Lower lobe of right lung (tissue), 2 donors: ENCODE measurements at places on chromosomes 7 and 10. TPM values are rescaled to one million over a fixed set of nuclear protein-coding genes. Genes with fewer than 3 reads are reported as not detected.

GRCh38 chr10:92886334-92886961 is 38.1 kb downstream of the EXOC6 start:
- no peak for DNase-seq

DNA sequence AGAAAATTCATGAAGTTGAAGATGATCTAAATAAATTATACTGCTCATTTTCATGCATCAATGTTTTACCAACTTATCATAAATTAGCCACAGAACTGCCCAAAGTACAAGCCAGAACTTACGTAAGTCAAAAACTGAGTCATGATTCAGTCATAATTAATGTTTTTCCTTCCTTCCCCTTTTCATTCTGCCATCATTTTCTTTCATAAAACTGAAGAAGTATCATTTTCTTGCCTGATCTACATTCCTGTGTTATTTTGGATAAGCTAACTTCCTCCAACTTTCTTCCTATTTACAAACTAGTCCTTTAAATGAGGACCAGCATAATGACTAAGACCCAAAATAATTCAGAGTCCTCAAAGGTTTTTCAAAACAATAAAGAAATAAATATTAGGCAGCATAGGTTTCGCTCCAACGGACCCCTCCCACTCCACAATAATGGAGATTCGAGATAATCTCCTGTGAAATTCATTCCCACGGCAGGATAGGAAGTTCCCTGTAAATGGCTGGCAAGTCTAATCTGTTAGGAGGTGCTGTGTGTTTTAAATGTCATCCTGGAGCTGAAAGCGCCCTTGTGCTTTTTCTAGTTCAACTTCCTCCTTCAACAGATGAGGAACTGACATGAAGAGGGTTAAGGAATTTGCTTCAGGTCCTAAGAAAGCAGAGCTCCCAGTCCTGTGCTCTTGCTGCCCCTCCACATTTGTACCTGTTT is 218.9 kb downstream of the DOCK4 start:
- no peak for DNase-seq

- no peak for DNase-seq
These were observed 608.8 kb downstream of the LRMDA start for GRCh38 chr10:76040107-76040829.

GRCh38 chr10:95247200-95247880 is 43.5 kb downstream of the PDLIM1 start:
- DNase-seq, result no peak

DNA sequence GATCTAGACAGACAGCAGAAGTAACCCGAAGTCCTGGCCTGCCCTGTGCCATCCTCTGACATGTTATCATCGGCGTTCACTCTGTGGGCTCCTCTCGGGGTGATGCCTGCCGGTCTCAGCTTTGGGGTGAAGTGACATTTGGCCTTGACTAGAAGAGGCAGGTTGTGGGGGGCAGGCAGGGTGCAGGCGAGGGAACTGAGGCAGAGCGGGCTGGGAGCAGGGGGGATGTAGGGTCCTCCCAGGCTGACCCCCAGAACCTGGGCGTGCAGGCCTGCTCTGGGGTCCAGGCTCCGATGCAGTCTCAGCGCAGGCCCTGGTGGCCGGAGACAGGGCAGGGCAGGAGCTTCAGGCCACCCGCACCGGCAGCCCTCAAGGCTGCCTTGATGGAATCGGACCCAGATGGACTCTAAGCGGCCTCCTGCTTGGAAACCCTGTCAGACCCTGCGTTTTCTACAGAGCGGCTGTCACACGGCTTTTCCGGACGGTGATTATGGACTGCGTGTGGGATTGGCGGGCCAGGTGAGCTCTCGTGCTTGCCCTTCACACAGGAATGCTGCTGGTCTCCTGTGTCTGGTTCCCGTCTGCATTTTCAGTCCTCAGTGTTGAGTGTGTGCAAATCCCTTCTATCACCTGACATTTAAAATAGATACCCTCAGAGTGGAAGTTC is 842 bp upstream of the JAKMIP3 start:
- no peak for DNase-seq

GRCh38 chr7:128783143-128783861 is 7.7 kb upstream of the OPN1SW start:
- no peak for DNase-seq

DNA sequence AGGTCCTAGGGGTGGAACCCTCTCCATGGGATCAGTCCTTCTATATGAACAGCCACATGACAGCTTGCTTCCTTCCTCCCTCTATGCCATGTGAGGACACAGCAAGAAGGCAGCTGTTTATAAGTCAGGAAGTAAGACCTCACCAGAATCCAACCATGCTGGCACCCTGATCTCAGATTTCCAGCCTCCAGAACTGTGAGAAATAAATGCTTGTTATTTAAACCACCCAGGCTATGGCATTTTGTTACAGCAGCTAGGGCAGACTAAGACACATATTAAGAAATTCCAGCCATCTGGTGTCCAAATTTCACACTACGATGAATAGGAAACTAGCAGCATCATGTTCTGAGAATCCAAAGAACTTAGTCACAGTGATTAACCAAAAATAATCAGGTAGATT is 140.1 kb downstream of the ZFAND4 start:
- no peak for DNase-seq

DNA sequence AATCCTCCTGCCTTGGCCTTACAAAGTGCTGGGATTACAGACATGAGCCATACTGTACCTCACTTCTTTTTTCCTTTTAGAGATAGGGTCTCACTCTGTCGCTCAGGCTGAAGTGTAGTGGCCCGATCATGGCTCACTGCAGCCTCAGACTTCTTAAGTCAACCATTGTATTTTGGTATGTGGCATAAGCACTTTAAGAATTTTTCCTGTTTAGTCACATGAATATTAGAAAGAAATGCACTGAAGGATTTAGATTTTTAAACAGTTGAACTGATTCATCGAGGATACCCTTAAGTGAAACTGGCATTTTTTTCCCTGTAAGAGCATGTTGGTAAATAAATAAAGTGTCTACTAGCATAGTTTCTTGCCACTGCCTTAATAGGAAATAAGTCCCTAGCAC is 319.3 kb upstream of the CACNA2D1 start:
- DNase-seq, result no peak

- DNase-seq, result no peak
These were observed 29.6 kb upstream of the INPP5A start for GRCh38 chr10:132507956-132508490.

- DNase-seq, result no peak
These were observed 89.4 kb downstream of the LRRTM3 start for GRCh38 chr10:67015225-67015624.

GRCh38 chr10:92657024-92657423 is 32.7 kb upstream of the HHEX start:
- DNase-seq, result no peak

DNA sequence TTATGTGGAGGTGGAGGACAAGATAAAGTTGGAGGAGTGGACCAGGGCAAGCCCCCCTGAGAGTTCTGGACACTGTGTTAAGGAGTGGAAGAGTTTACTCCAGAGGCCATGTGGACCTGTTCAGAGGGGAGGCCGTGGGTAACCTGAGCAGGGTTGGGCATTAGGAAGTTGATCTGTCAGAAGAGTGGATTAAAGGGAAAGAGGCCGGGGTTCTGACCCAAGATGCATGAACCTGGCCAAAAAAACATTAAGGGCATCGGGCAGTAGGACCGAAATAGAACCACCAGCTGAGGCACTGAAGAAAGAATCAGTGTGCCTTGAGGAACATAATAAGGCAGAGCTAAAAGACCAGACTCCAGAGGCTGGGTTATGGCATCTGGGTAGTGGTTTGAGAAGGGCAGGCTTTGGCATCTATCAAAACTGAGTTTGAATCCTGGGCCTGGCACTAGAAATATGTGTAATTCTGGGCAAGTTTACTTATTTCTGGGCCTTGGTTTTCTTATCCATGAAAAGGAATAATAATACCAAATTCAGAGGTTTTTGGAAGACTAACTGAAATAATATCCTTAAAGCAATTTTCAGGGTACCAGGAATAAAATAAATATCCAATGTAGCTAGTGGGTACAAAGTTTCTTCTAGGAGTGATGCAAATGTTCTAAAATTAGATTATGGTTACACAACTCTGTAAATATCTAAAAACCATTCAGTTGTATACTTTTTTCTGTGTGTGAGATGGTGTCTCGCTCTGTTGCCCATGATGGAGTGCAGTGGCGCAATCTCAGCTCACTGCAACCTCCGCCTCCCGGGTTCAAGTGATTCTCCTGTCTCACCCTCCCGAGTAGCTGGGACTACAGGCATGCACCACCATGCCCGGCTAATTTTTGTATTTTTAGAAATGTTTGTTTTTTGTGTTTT is 10.9 kb upstream of the FRAT1 start:
- DNase-seq, result no peak

DNA sequence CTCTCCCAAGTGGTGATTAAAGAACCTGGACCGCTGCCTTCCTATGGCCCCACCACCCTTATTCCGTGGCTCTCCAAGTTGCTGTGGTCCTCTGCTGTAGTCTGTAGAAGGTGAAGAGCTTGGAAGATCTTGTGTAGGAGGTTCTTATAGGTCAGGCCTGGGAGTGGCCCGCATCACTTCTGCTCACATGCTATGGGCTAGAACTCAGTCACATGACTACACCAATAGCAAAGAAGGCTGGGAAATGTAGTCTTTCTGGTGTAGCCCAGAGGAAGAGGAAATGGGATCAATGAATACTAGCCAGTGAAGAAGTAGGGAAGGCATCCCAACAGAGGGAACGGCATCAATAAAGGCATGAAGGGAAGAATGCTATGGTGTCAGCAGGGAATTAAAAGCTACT is 41.3 kb upstream of the AOAH start:
- peak; percentile 62 for DNase-seq

- no peak for DNase-seq
These were observed 121.2 kb downstream of the UBE2H start for GRCh38 chr7:129831424-129832058.

- DNase-seq, result no peak
These were observed 76.2 kb upstream of the SLC25A13 start for GRCh38 chr7:96397936-96398598.

DNA sequence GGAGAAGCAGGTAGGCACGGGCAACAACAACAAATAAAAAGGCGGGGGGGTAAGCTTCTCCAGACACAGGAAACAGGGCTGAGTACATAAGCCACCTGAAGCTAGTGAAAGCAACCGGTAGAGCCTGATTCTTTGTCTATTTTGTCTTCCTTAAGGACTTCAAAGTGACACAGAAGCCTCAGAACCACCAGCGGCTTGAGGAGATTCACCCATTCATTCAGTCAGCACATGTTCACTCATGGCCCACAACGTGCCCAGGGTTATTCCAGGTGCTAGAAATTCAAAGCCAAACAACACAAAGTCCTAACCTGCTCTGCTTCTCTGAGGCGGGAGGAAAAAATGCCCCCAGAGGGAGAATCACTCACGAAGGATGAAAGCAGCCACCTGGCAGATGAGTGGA is 69.3 kb upstream of the C7orf33 start:
- no peak for DNase-seq

DNA sequence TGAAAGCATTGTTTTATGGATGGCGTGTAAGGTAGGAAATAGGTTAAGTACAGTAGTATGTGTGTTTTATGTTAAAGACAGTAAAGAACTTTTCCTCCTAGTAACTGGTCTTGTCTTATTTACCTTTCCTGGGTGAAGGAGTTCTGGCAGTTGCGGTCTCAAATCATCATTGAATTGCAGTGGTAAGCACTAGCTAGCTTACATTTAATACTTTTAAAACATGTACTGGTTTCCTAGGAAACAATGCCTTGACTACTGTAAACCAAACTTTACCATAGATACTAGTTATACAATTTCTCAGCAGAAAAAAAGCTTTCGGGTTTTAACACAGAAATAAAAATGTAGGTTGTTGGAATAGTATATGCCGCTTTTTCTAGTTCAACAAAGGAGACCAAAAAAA is 37.7 kb downstream of the PRKG1 start:
- no peak for DNase-seq

- DNase-seq, result no peak
These were observed 17.0 kb upstream of the MMP21 start for GRCh38 chr10:125792342-125793300.

- no peak for DNase-seq
These were observed 81.6 kb upstream of the ARMC3 start for GRCh38 chr10:22846294-22846693.

GRCh38 chr10:88913127-88913526 is 33.1 kb downstream of the STAMBPL1 start:
- no peak for DNase-seq

GRCh38 chr7:7202375-7202720 is 20.0 kb downstream of the C1GALT1 start:
- no peak for DNase-seq

- no peak for DNase-seq
These were observed 54.9 kb downstream of the JAZF1 start for GRCh38 chr7:28125431-28126409.

GRCh38 chr10:103493916-103494877 is 692 bp downstream of the NEURL1 start:
- no peak for DNase-seq

- DNase-seq, result no peak
These were observed 4.4 kb downstream of the SPRN start for GRCh38 chr10:133420028-133420427.

GRCh38 chr7:155073922-155074321 is 3.8 kb downstream of the HTR5A start:
- DNase-seq, result no peak

DNA sequence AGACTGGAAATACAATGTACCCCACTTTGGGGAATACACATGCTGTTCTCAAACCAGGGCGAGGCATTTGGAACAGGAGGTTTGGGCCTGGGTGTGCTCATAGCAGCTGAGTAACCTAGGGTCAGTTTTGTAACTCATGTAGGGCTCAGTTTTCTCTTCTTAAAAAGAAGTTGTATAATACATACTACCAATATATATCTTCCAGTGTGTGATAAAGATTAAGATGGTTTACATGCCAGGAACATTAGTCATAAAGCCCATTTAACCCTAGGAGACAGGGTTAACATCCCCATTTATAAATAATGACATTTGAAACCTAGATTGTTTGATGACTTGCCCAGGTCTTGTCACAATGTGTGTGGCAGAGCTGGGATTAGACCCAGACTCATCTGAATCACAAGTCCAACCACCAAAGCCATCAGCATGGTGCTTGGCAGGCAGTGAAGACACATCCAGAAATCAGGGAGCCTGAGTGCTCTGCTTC is 6.0 kb downstream of the AKR1B10 start:
- DNase-seq, result no peak

GRCh38 chr10:34392641-34393170 is 422.4 kb downstream of the PARD3 start:
- DNase-seq, result no peak

GRCh38 chr10:71549766-71550533 is 153.2 kb downstream of the CDH23 start:
- DNase-seq, result no peak

GRCh38 chr7:156067156-156067555 is 254.9 kb upstream of the SHH start:
- DNase-seq, result no peak

- no peak for DNase-seq
These were observed 3.9 kb downstream of the MPP7 start for GRCh38 chr10:28298951-28299350.

- no peak for DNase-seq
These were observed 28.3 kb downstream of the DRGX start for GRCh38 chr10:49367600-49367999.

- DNase-seq, result peak; percentile 77
These were observed 14.5 kb downstream of the PALD1 start for GRCh38 chr10:70492786-70493659.

Gene STYXL1
- total RNA-seq, result 25.6 TPM

Gene CALY
- not detected for total RNA-seq

Gene ATG9B
- 0.38 TPM for total RNA-seq

Gene ACTL6B
- not detected for total RNA-seq

Gene BLNK
- 11.2 TPM for total RNA-seq

Gene GPC2
- 0.77 TPM for total RNA-seq

Gene DNA2
- total RNA-seq, result 7.1 TPM

Gene ACBD7
- total RNA-seq, result not detected

Gene LIPM
- total RNA-seq, result not detected

Gene LEP
- total RNA-seq, result not detected

Gene DKK1
- total RNA-seq, result 2.5 TPM

Gene AKR1C1
- total RNA-seq, result 54.5 TPM

Gene CRYGN
- total RNA-seq, result not detected
